ENCODE measurements at places on chromosomes 6 and 20. TPM values are rescaled to one million over a fixed set of nuclear protein-coding genes. Genes with fewer than 3 reads are reported as not detected.

Gene CYP21A2
- not detected for total RNA-seq

Gene DACT2
- total RNA-seq = not detected

Gene TRIM10
- not detected for total RNA-seq

Gene LTB
- total RNA-seq = not detected

Gene OR11A1
- not detected for total RNA-seq

Gene TRERF1
- 6.7 TPM for total RNA-seq

Gene PI16
- under 0.01 TPM for total RNA-seq

Gene HLA-DQB1
- not detected for total RNA-seq

Gene HLA-DQA1
- total RNA-seq = not detected

Gene TRIM40
- total RNA-seq = not detected

Gene HFE
- total RNA-seq = 14.9 TPM

Gene ME1
- 32.2 TPM for total RNA-seq

Gene PRICKLE4
- not detected for total RNA-seq

Gene CST2
- total RNA-seq = not detected

Gene SLC17A9
- 1.4 TPM for total RNA-seq

Gene PLCB1
- total RNA-seq = 16.1 TPM

DNA sequence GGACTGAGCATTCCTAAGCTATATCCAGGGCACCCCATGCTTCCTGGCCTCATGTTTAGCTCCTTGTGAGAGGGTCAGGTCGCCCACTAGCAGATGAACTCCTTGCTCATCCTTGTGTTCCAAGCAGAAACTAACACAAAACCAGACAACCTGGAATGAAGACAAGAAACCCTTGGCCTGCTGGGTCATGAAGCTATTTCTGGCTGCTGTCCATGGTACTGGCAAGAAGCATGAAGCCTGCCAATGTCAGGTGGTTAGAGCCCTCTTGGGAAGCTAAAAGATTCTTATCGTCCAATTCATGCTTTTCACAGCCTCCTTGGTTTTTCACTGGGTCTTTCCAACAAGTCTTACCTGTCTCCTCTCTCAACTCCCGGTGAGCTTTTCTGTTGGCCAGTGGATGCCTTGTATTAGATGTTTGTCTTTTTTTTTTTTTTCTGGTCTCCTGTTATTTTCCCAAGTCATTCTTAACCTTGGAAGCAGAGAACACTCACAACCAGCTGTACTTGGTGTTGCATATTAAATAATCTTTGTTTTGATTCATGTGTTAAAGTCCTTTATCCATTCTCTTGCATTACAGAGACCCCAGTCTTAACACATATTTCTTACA is 180.3 kb downstream of the ANKRD60 start:
- peak; percentile 2 for DNase-seq

GRCh38 chr6:20279608-20280287 is 67.5 kb upstream of the MBOAT1 start:
- DNase-seq = no peak

DNA sequence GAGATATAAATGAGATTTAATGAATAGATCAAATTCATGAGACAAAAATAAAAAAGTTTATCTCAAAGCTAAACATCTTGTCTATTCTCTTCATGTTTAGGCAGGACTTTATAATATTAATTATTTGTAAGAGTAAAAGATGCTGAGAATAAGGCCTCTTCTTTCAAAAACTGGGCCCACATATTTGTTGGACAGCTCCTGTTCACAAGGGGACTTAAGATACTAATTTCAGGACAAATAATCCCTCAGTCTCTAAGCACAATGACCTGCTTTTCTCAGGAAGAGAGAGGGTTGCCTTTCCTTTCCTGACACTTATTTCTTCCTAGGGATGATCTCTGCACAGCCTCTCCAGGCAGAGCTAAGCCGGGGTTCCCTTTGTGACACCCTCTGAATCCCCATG is 43.3 kb downstream of the NOX3 start:
- peak; percentile 51 for DNase-seq

DNA sequence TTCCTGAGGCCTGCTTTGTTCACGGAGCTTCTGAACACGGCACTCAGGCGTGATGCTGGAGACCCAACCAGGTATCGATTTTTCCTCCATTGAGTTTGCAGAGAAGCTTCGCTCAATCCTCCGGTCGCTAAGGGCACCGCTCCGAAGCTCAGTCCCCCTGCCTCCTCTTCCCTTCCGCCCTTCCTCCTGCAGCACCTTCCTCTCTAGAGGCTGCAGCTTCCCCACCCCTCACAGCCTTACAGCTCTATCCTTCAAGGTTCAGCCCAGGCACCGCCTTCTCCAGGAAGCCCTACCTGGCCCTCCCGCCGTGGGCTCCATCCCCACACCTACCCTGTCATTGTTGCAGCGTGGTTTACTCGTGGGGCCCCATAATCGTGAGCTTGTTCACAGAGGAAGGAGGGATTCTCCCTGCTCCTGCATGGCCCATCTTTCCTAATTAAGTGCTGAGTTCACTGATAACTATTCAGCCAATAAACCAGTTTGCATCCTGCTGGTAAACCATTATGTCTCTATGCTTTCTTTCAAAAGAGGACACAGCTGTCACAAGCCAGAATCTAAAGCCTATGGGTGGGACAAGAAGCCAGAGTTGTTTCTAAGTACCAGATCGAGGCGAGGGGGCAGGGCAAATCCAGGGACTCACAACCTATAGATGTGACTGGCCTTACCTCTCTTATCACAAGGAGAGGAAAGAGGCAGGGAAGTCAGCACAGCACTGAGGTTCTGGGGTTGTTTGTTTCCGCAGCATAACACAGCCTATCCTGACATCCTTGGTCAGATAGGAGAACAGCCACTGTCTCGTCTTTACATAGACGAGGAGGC is 152.0 kb downstream of the GRM4 start:
- DNase-seq = no peak

GRCh38 chr20:53622247-53623133 is 28.9 kb upstream of the ZNF217 start:
- no peak for DNase-seq

GRCh38 chr20:57361517-57361916 is 10.5 kb downstream of the RAE1 start:
- peak; percentile 87 for DNase-seq

- DNase-seq = no peak
Observed at GRCh38 chr20:8504030-8504429, 372.0 kb downstream of the PLCB1 start.

DNA sequence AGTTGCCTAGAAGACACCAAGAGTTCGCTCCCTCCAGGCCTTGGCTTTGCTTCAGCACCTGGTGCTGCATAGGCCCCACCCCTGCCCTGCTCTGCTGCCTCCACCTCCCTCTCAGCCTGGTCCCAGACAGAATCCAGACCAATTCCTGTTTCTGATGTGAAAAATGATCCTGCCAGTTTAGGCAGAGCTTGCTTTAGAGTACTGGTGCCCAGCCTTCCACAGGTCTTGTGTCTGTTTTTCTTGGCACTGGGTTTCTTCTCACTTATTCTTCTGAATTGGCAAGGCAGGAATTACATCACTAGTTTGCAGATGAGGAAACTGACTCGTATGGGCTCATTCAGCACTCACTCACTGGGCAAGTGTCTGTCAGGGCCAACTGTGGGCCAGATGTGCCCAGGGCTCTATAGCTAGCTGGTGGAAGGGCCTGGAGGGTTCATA is 53.0 kb downstream of the HLA-A start:
- DNase-seq = peak; percentile 11

GRCh38 chr20:22944936-22945335 is 90.2 kb upstream of the SSTR4 start:
- no peak for DNase-seq

DNA sequence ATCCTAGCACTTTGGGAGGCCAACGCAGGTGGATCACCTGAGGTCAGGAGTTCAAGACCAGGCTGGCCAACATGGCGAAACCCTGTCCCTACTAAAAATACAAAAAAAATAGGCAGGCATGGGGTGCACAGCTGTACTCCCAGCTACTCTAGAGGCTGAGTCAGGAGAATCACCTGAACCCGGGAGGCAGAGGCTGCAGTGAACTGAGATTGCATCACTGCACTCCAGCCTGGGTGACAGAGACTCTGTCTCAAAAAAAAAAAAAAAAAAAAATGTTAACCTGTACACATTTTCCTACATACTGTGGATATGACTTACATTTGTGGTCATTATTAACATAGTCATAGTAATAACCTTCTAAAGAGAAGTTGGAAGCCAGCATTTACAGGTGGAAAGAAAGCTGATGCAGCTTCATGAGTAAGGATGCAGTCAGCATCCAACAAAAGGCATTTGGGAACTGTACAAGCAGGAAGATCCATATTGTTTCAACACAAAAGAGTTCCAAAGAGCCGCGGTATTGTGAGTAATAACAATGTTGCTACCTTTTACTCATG is 186.2 kb downstream of the GPX5 start:
- DNase-seq = no peak

DNA sequence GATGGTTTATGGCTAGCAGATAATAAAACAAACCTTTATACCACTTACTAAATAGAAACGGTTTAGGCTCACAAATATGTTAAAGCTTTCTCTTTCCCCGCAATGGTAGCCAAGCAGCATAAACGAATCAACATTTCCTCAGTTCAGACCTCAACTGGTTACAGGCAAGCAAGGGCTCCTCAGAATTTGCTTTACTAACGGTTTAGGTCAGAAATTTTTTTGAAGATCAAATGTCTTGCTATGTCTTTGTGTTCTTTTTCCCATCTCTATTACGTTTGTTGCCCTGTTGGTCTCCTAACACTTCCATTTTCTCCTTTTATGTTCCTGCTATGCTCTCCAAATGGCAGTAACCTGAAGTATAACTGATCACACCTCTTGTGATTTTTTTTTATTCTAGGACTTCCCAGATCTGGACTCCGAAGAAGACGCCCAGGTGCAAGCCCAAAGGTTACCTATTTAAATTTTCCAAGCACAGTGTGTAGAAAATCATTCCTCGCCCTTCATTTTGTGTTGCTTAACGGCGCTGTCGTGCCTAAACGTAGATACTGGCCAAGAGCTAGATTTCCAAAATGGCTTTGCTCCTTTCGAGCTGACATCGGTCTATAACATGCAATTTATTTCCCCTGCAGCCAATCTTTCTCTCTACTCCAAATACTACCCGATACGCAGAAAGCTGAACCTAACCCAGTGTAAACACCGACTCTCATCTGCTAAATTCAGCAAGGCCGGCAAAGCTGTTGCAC is 717 bp upstream of the ASF1A start:
- DNase-seq = peak; percentile 67

- no peak for DNase-seq
Observed at GRCh38 chr6:79684876-79685275, 53.7 kb downstream of the SH3BGRL2 start.

DNA sequence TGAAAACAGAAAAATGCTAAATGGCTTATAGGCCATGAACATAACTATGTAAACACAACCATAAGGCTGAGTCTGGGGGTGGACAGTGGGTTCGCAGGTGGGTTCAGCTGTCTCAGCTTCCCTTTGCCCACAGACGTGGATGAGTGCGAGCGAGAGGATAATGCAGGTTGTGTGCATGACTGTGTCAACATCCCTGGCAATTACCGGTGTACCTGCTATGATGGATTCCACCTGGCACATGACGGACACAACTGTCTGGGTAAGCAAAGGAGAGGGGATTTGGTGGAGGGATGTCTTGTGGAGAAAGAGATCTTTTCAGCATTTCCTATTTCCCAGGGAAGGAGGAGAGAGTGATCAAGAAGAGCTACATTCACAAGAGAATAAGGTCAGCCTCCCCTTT is 14.7 kb downstream of the SCUBE3 start:
- DNase-seq = no peak

DNA sequence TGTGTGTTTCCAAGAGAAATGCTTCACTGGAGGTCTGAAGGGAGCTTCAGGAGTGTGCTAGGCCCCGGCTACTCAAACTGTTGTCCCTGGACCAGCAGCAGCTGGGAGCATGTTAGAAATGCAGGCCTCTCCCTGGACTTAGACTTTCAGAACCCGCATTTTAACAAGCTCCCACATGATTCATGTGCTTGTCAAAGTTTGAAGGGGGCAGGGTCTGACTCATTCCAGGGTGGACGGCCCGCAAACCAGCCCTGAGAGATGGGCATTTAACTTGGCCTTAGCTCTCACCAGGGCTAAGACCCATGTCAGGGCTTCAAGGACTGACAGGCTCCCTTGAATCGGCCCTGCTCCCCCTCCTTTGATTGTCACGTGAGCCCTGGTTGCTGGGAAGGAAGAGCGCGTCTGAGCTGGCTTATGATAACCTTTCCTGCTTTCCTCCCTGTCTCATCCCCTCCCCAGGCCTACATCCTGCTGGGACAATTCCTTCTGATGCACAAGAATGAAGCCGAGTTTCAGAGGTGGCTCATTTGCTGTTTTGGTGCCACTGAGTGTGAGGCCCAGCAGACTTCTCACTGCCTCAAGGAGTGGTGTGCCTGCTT is 35.5 kb downstream of the BANF2 start:
- peak; percentile 68 for DNase-seq

DNA sequence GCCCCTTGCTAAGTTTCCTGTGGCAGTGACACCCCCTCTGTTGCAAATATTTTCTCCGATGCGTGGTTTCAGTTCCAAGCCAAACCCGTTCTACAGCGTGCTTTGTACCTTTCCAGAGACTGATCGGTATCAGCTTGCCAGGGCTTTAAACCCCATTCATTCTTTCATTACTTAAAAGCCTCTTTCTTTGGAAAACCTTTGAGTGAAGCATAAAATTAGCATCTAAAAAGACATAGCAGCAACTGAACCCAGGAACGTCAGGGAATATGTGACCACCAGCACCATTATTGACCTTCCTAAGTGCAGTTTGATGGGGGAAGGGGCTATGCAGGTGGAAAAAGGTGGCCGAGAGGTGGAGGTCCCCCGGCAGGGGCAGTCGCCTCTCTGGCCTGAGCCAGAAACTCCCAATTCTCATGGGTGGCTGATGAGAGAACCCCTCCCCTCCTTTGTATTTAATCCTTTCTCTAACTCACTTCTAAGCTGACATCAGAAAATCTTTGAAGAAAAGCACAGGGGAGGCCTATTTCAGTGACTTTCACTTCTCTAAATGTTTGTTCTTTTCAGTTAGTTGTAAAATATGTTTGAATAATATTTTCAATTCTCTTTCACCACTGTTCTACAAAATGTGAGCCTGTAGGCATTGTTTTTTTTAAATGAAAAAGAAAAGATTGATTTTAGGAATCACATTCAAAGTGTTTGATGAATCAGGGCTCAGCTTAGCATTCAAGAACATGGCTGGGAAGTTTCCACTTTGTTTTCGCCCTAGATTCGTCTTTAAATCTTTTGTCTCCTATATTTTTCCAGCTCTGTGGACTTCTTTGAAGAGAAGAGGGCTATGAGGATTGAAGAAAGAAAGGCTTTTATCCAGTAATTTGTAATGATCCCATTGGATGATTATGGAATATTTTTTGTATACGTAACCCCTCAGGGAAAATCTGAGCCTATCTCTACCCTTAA is 89.2 kb downstream of the RSPH3 start:
- no peak for DNase-seq

GRCh38 chr6:34947561-34947960 is 58.5 kb downstream of the ANKS1A start:
- DNase-seq = no peak

GRCh38 chr6:159440911-159441703 is 251.9 kb downstream of the SOD2 start:
- no peak for DNase-seq

- DNase-seq = no peak
Observed at GRCh38 chr6:152355166-152355565, 282.0 kb downstream of the SYNE1 start.

DNA sequence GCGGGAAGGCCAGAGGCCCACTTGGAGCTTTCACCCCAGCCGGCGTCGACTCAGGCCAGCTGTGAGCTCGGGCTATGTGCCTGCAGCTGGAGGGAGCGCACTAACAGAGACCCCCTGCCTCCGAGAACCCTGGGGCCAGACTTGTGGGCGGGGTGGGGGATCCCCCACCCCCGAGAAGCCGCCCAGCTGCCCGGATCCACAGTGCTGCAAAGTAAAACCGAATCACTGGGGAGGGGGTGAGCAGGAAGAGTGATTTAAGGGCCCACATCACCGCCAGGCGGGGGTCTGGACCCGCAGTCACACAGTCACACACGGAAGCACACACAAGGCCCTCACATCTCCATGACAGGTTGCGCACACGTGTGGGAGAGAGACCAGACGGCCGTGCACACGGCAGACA is 48.7 kb downstream of the KCNQ2 start:
- DNase-seq = no peak
